NCI-H187 (cell line): ENCODE measurements at places on chromosomes 16 and 17.

DNA sequence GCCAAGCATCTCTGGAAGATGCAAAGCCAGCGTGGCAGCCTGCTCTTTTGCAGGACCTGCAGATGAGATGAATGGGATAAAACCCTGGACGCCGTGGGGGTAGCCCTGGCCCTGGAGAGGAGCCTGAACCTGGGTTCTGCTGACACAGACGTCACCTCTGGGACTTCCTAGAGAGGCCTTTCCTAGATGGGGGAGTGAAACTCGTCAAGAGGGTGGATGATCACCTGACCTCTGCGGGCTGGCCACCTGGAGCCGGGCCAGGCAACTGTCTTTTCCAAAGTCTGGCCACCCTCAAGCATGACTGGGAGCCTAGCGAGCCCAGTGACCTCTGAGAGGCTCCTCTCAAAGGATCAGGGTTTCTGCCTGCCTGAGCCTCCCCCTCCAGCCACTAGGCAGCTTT, 529.0 kb downstream of the KCNJ18 start:
- no peak for DNase-seq

GRCh38 chr16:27319257-27319965, 5.6 kb downstream of the IL4R start:
- DNase-seq, result no peak

GRCh38 chr17:40110026-40110845, 9.8 kb upstream of the NR1D1 start:
- DNase-seq, result no peak

DNA sequence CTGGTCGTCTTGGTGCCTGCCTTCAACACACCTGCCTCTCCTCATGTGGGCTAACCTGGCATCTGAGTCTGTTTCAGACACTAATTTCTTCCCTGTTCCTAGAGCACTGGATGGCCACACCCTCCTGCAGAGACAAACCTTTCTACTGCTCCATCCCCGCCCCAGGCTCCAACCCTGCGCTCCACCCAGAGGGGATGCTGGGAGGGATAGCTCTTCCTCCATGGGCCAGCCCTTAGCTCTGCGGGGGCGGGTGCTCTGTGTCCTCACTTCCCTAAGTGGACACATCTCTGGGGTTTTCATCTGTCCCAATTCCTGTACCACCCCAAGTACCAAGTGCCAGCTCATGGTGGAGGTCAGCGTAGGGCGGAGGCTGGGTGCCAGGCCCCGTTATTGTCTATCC, 11.0 kb upstream of the CRISPLD2 start:
- no peak for DNase-seq

DNA sequence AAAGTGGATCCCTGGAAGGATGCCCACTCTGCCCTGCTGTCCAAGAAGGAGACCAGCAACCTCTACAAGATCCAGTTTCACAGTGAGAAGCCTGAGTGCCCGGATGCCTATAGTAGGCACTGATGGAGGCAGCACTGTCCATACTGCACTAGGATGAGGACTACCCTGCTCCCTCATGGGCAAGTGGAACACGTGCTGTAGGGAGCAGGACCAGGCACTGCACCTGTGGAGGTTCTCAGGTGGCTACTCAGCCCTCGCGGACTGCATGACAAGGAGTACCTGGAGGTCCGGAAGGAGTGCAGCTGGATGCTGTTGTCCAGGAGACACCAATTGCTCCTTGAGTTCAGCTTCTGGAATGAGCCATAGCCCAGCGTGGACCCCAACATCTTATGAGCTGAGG, 146.1 kb upstream of the NLRP1 start:
- DNase-seq, result no peak

DNA sequence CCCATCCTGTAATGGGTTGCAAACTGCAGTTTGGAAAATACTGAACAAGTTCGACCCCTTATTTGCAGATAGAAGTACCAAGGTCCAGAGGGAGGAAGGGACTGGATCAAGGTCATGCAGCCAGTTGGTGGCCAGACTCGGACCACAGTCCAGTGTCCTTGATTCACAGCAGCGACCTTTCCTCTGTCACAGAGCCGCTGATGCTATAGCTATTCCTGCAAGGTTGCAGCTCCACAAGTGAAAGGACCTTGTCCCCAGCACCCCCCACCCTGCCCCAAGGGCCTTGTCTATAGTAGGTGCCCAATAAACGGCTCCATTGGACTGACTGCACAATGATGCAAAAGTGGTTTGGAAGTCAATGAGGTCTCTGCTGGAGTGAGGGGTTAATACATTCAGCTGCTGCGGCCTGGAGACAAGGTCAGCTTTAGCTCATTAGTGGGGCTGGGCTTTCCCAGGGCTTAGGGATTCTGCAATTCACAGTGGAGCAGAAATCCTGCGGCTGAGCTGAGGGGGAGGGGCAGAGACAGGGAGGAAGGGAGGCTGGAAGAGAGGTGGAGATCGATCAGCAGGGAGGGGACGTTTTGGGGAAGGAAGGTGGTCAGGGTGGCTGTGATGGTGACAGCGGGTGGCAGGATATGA, 13.4 kb upstream of the CRHR1 start:
- DNase-seq, result no peak

- no peak for DNase-seq
Measured at GRCh38 chr17:47305302-47305923, 18.3 kb upstream of the EFCAB13 start.
